ENCODE measurements at places on chromosomes 16 and 17. TPM values are rescaled to one million over a fixed set of nuclear protein-coding genes. Genes with fewer than 3 reads are reported as not detected.

Gene SOX9
- 4.4 TPM for total RNA-seq

Gene DNAI2
- 0.07 TPM for total RNA-seq

Gene PDE6G
- 0.21 TPM for total RNA-seq

Gene HOXB8
- total RNA-seq, result not detected

Gene SLC16A11
- total RNA-seq, result 0.07 TPM

Gene SLC35G6
- total RNA-seq, result not detected

Gene KCNH4
- not detected for total RNA-seq

Gene KRTAP4-5
- not detected for total RNA-seq

Measured in nasal cavity respiratory epithelium epithelial cell of viscerocranial mucosa (primary cell).